Stimulated activated CD8-positive, alpha-beta memory T cell treated with anti-CD3 and anti-CD28 coated beads, Interleukin-15, amount 100 ng/mL, for 1 hour (primary cell): ENCODE measurements at places on chromosomes 2 and 18.

GRCh38 chr2:157059036-157059435 lies 198.5 kb upstream of the GALNT5 start:
- no peak for DNase-seq

DNA sequence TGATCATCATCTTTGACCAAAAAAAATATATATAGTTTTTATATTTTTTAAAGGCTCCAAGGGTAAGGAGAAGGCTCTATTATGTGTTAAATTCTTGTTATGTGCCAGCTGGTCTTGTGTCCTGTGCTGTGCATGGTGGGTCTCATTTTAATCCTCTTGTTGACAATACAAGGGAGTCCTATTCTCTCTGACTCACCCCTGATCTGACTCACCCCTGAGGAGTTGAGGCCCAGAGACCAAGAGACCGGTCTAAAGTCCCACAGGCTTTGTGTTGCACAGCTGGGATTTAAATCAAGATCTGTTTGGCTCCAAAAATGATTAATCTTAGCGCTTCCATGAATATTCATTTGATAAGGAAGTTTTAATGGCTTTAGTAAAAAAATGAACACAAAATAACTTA lies 25.7 kb downstream of the MC2R start:
- no peak for DNase-seq

GRCh38 chr18:9025091-9025838 lies 77.2 kb upstream of the NDUFV2 start:
- no peak for DNase-seq

- DNase-seq: no peak
Observed at GRCh38 chr18:3972291-3972930, 482.7 kb downstream of the DLGAP1 start.

DNA sequence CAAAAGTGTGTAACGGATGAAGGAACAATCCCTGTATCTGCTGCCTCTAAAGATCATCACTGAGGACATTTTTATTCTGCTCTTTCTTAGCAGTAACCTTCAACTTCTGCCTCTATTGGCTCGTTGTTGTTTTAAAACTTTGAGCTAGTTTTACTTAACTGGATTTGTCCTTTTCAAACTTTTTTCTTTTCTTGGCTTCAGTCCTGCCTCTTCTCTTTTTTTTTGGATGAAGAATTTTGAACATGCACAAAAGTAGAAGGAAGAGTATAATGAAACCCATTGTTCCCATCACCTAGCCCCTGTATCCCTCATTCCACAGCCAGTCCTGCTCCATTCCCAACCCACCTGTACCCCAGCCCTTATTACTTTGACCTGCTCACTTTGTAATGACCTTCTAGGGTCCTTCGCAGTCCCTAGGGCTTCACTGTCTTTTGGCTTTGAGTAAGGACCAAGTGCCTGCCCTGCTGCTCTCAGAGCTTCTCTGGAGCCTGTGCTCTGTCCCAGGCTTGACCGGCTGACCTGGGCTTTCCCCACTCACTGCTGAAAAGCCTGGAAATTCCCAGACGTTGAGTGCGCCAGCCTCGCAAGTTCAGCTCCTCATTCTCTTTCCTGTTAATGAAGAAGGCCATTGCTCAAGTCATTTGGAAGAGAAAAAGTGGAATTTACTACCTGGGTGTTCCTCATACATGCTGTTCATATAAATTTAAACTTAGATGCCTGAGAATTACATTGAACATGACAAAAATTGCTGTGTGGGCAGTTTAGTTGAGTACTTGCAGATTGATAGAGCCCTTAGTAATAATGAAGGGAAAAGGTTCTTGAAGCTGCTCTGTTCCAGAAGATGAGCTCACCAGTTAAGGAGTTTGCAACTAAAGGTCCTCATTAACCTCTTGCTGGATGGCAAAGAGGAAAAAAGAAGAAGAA lies 149.3 kb upstream of the ALPP start:
- DNase-seq: no peak
